ENCODE measurements at places on chromosomes 2 and 18. TPM values are rescaled to one million over a fixed set of nuclear protein-coding genes. Genes with fewer than 3 reads are reported as not detected.

DNA sequence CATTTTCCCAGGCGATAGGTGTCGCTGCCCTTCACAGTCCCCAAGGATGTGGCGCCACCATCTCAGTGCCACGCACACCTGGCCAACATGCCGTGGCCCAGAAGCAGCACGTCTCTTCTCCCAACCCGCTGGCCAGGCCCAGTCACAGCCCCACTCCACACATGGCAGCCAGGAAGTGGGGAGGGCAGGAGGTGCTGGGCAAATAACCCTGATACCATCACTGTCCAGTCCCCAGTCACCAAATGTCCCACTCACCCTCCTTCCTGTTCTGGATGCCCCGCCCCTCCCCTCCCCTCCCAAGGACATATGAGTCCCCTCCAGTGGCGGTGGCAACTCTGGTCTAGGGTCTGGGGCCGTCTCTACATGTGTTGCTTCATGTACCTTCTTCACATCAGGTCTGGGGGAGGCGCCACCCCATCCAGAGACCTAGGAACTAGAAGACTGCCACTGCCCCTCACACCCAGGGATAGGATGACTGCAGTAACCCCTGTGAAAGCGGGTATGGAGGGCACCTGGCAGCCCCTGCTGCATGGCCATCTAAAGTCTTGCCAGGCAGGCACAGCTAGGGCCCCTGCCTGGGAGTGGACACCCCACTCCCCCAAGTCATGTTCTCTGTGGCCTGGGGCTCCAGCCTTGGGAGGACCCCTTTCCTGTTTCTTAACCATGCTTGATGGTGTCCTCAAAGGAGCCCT, 7.3 kb upstream of the CAPN10 start:
- no peak for DNase-seq

- DNase-seq = no peak
These were observed 127.9 kb downstream of the THADA start for GRCh38 chr2:43467891-43468290.

DNA sequence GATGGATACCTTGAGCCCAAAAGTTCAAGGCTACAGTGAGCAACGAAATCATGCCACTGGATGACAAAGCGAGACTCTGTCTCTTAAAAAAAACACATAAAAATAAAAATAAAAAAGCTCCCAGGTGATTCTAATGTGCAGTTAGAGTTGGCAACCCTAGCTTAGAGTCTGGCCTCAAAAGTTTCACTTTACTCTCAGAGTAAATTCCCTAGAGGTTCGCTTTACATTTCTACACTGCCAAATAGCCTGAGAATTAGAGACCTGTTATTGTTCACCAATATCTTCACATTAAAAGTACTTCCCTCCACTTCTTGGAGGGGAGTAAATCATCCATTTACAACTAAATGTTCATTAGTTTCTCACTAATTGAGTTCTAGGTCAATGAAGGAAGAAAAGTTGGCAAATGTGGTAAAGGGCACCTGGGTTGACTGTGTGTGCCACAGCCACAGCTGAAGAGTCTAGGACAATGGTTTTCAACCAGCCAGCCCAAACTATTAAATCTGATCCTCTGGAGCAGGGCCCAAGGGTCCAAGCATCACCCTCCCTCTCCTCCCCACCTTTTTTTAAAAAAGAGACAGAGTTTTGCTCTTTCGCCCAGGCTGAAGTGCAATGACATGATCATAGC, 15.2 kb upstream of the TMEM37 start:
- no peak for DNase-seq

GRCh38 chr2:166068981-166069380, 58.8 kb downstream of the SCN1A start:
- no peak for DNase-seq

The SERPINB4 gene
- not detected for total RNA-seq

The RUFY4 gene
- 0.78 TPM for total RNA-seq

Data from CD4-positive, alpha-beta T cell (primary cell).